GM06990 (cell line): ENCODE measurements at places on chromosomes 6 and 20.
A peak's percentile ranks its signal among the peaks of the same experiment; 100 is the strongest.

GRCh38 chr6:93962566-93962965, 543.2 kb upstream of the EPHA7 start:
- no peak for DNase-seq

DNA sequence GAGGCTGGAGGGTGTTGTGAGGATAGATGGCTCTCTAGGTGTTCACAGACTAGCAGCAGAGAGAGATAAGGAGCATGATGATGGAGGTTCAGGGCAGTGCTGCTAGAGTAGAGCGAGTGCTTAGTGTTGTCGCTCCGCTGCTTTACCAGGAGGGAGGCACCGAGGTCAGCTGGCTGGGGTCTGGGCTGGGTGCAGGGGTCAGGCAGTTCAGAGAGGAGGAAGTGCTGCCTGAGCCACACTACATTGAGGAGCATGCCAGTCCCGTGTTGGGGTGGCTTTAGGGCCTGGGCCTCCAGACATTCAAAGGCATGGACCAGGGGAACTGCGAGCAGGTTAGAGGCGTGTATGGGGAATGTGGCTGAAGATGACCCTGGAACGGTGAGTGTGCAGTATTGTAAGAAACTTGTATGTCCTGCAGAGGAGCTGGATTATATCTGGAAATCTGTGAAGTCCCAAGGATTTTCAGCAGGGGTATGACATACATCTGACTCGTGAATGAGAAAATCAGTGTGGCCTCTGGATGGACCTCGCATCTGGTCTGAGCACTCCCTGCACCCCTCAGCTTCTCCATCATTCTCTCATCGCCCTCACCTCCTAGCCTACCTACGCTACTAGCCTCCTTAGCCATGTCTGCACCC, 66.9 kb downstream of the IGF2R start:
- no peak for DNase-seq

DNA sequence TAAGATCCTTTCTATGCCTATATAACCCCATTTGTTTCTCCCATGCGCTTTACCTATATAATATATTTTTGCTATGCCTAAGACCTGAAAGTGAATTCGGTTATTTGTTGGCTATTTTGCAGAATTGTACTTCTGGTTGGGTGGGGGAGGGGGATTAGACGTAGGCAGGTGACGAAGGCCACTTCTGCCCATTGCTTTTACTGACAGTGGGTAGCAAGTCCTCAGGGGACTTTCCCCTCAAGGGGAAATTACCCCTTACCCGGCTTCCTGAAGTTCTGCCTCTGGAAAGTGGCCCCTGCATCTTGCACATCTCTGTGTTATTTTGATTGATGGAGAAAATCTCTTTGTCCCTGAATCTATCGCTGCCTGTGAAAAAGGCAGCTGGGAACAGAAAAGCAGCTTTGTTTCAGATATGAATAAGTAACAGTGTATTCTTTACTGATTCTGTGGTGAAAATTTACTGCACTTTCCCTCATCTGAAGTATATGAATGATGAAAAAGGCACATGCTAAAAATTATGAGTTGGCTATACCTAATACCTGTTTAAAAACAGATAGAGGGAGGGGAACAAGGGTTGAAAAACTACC, 133.9 kb downstream of the UTRN start:
- DNase-seq, result no peak

- DNase-seq, result no peak
Observed at GRCh38 chr6:132209351-132209750, 191.9 kb downstream of the MOXD1 start.

GRCh38 chr6:86856937-86857563, 80.3 kb upstream of the HTR1E start:
- no peak for DNase-seq

- DNase-seq, result peak; percentile 39
Observed at GRCh38 chr6:37381579-37381978, 27.8 kb downstream of the RNF8 start.

- peak; percentile 67 for DNase-seq
Observed at GRCh38 chr20:5080384-5080877, 39.3 kb downstream of the PCNA start.

GRCh38 chr20:20360464-20360863, 7.4 kb upstream of the INSM1 start:
- DNase-seq, result no peak

DNA sequence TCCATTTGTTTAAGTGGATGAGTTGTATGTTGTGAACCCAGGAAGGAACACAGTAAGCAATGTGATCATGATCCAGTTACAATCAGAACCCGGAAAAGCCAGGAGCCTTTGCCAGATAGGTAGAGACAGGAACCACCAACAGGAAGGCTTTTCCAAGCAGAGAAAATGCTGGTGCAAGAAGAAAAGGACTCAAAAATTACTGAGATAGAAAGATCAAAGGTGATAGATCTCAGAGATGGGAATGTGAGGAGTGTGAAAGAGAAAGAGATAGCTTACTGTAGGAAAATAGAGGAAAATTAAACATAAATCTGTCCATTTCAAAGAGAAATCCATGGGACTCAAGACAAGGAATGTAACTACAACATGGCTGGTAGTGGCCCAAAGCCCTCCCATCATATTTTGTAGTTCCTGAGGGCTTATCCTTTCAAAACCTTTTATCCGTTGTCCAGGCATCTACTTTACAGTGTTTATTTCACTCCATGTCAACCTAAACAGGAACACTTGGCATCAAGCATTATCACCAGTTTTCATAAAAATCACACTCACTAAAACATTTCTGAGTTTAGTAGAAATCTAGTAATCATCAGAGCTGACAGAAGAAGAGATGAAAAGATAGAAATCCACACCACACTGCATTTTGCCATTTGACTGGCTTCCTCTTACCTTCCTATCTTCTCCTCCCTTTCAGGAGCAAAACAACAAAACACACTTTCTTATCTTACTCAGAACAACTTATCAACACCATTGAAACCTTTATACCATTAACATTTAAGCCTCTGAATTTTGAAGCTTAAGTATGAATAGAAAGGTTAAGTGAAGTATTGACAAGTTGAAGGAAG, 44.5 kb upstream of the STXBP5 start:
- DNase-seq, result no peak

DNA sequence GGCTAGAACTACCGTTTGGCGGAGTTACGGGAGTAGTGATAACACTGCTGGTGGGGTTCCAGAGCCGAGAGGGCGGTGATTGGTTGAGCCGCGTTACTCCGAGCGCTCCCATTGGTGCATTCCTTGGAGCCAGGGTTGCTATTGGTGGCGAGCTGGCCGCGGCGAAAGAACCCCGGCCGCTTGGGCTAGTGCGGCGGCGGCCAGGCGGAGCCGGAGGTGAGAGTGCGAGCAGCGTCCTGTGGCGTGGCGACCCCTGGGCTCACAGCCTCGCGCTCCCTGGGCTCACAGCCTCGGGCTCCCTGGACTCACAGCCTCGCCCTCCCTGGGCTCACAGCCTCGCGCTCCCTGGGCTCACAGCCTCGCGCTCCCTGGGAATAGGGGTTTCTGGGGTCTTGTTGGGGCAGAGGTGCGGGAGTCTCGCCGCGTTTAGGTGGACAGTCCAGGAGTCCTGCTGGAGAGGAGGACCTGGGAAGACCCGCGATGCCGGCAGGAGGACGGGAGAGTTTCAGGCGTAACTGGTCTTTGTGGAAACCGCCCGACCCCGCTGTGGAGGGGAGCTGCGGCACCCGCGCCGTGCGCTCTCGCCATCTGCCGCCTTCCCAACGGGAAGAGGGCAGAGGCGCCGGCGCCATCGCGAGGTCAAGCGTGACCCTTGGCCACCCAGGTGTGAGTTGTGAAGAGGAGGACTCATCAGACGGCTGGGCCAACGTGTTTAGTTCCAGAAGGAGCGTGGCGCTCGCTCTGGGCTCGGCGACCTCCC, 12.2 kb downstream of the PRDM13 start:
- no peak for DNase-seq

DNA sequence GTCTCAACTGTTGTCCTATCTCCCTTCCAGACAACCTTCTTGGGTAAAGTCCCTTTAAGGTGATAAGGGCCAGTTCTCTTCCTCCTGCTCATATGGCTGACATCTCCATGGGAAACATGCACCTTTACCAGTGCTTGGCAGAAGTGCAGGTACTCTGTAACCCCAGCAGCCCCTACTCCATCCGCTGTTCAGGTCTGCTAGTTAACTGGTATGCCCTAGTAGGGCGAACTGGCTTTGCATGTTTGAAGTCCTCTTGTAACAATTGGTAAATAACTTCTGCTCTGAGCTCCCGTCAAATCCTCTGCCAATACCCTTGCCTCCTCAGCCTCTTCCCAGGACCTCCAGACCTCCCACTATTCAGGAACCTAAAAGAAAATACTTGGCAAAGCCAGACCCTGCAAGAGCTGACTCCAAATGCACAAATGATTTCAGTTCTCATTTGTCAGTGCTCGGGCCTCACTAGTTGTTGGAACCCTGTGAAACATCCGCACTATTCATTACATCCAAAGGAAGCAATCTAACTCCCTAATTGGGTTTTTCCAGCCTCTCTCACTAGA, 703.7 kb downstream of the MAFB start:
- DNase-seq, result no peak

- peak; percentile 8 for DNase-seq
Observed at GRCh38 chr6:5379647-5380242, 118.4 kb downstream of the FARS2 start.

- no peak for DNase-seq
Observed at GRCh38 chr20:23624324-23624691, 13.4 kb downstream of the CST3 start.

- DNase-seq, result no peak
Observed at GRCh38 chr6:72669324-72669723, 47.5 kb downstream of the KCNQ5 start.

- no peak for DNase-seq
Observed at GRCh38 chr20:32975698-32976674, 28.2 kb downstream of the SUN5 start.

DNA sequence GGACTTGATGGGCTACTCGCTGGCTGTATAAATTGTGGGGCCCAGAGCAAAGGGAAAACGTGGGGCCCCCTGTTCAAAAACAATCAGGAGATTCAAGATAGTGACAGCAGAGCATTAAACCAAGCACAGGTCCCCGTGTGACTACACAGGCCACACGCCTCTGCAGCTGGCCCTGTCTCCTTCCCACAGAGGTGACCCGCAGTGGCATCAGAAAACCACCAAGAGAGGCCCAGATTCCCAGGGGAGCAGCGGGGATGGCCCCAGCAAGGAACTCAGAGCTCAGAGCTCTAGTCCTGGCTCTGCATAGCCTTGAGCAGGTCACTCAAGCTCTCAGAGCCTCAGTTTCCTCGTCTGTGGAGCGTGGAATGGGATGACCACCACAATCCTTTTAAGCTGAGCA, 57.6 kb downstream of the CPNE5 start:
- DNase-seq, result no peak

GRCh38 chr6:11976489-11976888, 35.6 kb upstream of the HIVEP1 start:
- DNase-seq, result no peak

DNA sequence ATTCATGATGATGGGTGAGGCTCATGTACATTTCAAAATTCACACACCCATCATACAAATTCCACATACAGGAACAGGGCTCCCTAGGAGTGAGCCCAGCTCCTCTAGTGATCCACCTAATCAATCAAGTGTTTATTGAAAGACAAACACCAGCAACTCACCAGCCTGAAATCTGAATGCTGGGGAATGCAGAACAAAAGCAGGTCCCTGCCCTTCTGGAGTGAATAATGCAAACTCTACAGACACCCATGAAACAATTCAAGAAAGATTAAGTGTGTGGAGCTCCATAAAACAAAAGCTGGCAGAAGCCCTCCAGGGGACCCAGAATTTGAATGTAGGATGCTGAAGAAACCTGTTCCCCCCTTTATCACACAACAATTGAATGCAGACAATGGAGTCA, 396.7 kb upstream of the JARID2 start:
- no peak for DNase-seq

GRCh38 chr6:18004256-18004985, 17.0 kb upstream of the KIF13A start:
- no peak for DNase-seq

DNA sequence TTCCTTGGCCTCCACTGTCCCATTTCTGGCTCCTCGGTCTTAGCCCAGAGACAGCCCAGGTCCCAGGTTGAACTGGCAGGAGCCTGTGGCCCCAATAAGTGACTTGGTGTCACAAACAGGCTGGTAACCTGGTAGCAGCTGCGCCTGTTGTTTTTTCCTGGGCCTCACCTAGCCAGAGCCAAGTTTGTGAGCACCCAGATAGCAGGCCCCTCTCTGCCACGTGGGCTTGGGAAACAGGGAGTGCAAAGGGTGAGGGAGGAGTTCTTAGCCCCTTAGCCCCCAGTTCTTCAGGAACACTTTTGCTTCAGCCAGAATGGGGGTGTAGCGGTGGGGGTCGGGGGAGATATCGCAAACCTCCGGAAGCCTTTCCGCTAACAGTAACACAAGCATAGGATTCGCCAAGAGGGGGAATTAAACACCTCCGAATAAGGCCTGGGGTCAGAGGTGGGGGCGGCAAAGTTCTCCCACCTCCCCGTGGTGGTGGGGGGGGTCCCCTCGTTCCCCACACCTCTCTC, 760 bp downstream of the C6orf132 start:
- no peak for DNase-seq

DNA sequence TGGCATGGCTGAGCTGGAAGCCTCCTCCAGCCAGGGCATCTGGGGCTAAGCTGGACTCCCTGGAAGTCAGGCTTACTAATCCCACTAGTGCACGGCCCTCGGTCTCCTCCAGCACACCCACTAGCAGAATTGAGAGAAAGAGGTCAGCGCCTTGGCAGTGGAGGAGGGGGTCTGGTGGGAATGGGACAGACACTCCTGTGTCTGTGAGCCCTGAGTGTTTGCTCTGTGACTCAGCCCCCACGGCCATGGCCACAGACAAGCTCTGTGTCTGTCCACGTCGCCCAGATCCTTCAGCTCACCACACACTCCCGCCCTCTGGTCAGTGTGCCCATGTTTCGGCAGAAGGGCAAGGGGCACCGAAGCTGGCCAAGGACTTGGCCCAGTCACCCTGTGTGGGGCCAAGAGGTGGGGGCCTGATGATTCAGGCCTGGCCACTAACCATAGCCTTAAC, 8.8 kb downstream of the MDFI start:
- no peak for DNase-seq

GRCh38 chr6:110999634-111000270, 17.9 kb downstream of the RPF2 start:
- DNase-seq, result no peak

GRCh38 chr6:170052991-170053821, 237.7 kb downstream of the DLL1 start:
- no peak for DNase-seq

DNA sequence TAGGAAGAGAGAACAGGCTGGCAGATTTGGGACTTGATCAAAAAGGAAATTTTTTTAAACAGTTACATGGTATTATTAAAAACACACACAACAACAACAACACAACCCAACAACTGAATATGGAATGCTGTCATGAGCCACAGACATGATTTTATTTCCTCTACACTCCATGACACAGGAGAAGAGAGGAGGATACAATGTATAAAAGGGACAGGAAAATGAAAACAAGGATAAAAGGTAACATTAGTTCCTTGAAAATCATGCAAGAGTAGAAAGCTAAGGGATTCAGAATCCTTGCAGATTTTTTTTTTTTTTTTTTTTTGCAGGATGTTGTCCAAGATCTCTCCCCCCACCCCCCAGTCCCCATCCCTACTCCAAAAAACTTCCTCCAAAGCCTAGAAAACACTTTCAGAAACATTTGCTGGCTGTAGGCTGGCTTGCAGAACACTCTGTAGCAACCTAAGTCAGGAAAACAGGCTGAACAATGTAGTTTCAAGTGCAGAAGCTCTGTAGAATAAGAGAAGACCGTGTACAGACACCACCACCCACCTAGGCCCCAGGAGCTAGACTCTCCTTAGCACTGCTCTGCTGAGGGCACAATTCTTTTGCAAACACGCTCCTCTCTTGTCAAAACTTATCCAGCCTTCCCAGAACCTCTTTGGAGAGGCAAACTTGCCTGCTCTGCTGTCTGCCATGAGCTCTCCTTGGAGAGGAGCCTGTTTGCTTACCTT, 845 bp downstream of the ZMYND8 start:
- DNase-seq, result no peak
